ENCODE measurements at places on chromosomes 2 and 18. TPM values are rescaled to one million over a fixed set of nuclear protein-coding genes. Genes with fewer than 3 reads are reported as not detected.

GRCh38 chr2:231160701-231161100 lies 35.9 kb upstream of the HTR2B start:
- DNase-seq, result no peak

GRCh38 chr2:238270606-238271005 lies 17.8 kb downstream of the PER2 start:
- no peak for DNase-seq

DNA sequence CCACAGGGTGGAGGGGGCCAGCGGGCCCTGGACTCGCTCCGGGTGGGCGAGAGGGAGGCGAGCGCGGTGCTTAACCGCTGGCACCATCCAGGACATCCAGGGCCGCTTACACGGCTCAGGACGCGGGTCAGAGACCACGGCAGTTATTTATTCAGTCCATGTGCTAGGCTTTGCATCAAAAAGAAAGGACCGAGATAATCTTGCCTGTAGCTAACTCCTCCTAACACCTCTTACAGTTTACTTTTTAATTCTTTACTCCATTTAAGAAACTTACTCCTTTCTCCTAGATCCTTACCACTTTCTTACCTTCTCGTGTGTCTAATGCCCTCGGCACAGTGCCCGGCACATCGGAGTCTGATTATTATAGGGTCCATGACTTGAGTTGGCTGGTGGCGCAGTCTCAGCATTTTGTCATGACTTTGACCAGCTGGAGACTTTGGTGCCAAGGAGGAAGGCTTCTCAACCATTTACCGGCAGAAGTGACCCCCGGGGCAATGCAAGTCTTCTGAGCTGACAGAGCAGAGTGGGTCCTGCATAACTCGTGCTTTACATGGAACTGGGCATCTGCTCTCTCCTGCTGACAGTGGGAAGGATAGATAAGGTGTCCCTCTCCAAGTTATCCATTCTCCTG lies 503 bp downstream of the ANXA4 start:
- DNase-seq, result no peak

DNA sequence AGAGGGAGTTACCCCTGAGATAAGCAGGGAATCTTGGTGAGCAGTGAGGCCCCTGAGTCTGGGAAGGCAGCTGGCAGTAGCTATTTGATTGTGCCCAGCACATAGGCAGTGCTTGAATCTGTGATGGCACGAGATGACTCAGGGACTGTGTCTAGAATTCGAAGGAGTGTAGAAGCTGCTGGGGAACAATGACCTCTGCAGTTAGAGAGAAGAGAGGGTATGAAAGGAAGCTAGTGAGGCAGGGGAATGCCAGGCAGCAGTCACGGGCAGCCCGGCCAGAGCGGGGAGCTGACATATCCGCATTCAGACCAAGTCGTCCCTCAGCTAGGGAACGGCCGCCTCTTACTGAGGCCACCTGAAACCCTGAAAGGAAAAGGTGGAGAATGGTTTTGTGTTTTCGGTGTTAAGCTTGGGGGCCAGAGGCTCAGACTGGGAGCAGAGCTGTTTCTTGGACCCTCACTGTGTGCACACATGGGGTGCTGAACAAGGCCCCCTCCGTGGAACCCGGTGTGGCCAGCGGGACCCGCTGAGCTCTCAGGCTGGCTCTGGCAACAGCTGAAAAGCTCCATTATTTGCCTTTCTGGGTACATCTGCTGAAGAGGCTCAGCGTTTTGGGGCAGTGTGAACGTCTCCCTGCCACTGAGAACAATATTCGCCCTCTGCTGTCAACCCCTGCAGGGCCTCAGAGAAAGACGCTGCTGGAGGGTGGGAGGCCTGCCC lies 32.9 kb downstream of the ARHGEF4 start:
- DNase-seq, result peak; percentile 56

DNA sequence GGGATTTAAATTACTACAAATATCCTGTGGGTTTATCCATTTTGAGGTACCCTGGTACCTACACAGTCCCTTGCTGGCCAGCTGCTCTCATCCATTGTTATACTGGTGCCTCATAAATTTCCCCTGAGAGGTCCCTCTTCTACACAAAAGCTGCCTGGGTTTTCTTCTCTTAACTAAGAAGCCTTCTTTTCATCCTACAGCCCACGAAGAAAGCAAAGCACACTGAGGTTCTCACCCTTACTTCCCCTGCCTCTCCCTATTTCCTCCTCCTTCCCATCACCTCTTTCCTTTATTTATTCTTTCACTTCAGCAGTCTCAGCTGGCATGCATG lies 154.9 kb downstream of the CSRNP3 start:
- DNase-seq, result no peak

DNA sequence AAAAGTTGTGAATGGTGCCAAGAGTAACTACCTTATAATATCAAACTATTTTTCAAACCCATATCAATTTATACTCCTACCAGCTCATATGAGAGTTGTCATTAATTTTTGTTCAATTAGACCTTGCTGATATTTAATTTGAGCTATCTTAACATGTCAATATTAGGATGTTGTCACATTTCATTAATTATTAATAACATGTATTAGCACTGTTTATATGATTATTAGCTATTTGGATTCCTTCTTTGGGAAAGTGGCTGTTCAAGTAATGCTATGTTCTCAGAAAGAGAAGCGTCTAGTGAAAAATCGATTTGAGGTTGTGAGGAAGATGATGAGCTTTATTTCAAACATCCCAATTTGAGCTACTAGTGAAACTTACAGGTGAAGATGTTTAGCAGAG lies 620.2 kb downstream of the KCNJ3 start:
- no peak for DNase-seq

DNA sequence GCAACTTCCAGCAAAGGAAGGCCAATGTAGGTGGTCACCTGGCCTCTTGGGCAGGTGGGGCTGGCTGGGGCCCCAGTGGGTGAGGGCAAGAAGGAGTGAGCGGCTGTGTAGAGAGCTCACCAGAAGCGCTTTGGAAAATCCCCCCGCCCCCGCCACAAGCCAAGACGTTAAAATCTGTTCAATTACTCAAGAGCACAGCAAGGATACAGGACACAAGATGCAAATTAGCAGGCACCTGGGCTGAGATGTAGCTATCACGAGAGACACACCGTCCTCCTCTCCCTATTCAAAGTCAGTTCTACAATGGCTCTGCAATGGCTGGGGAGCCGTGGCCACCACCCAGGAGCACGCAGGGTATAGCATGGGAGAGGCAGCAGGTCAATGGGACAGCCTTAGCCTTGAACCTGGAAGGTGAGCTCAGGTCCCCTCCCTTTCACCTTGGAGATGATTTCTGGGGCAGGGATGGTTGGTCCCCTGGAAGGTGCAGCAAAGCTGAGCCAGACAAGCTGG lies 38.5 kb upstream of the GPR17 start:
- DNase-seq, result no peak

- DNase-seq, result no peak
These were observed 463.7 kb upstream of the DSEL start for GRCh38 chr18:67980241-67980640.

- no peak for DNase-seq
These were observed 103.6 kb upstream of the TMEM200C start for GRCh38 chr18:5998907-5999306.

DNA sequence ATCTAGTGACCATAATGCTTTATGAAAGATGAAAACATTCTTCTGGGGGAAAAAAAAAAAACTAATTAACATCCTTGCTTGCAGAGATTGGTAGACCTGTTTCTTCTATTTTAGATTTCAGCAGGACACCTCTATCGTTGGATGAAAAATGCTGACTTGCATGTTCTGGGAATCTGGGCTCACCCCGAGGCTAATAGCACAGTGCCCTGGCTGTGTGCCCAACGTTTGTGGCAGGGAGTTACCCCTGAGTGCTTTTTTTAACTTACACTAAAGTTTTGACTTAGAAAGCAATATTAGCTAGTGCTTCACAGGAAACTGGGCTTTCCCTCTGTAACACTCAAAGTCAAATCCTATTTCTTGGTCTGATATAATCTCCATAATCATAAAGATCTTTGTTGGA lies 233.2 kb downstream of the SLC8A1 start:
- no peak for DNase-seq

- no peak for DNase-seq
These were observed 321.8 kb upstream of the CWC22 start for GRCh38 chr2:180328795-180329422.

DNA sequence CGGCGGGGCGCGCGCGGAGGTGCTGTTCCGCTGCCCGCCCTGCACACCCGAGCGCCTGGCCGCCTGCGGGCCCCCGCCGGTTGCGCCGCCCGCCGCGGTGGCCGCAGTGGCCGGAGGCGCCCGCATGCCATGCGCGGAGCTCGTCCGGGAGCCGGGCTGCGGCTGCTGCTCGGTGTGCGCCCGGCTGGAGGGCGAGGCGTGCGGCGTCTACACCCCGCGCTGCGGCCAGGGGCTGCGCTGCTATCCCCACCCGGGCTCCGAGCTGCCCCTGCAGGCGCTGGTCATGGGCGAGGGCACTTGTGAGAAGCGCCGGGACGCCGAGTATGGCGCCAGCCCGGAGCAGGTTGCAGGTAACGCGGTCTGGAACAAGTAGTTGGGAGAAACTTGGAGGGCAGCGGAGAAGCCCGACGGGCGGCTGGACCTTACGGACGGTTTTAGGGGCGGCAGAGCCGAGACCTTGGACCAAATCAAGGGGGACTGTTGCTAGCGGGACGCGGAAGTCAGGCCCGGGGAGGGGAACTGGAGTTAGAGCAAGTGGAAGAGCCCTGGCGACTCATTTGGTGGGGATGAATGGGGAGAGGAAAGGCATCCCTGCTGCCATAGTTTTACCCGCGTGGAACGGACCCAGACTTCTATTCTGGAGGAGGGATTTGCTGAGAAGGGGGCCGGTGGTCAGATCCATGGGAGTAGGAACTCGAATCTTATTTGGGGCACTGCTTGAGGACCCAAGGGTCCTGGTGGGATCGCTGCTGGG lies 573 bp downstream of the IGFBP2 start:
- DNase-seq, result no peak

- DNase-seq, result no peak
These were observed 36.5 kb upstream of the HPCAL1 start for GRCh38 chr2:10266133-10266620.

DNA sequence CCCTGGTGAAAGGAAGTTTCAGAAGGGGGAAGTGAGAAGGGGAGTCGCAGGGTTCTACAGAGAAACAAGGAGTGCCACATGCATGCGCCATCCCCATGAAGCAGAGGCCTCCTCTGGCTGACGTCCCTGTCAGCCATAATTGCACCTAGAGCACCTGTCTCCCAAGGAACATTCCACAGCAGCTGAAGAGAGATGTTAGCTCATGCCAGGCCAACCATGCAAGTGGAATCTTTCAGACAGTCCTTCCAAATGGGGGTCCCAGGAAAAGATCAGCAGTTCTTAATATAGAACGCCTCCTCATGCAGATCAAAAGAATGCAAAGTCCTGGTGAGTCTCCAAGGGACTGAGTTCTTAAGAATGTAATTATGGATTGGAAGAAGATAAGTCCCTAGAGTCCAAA lies 29.6 kb downstream of the MRO start:
- no peak for DNase-seq

GRCh38 chr2:238202326-238203093 lies 985 bp downstream of the ILKAP start:
- DNase-seq, result no peak

DNA sequence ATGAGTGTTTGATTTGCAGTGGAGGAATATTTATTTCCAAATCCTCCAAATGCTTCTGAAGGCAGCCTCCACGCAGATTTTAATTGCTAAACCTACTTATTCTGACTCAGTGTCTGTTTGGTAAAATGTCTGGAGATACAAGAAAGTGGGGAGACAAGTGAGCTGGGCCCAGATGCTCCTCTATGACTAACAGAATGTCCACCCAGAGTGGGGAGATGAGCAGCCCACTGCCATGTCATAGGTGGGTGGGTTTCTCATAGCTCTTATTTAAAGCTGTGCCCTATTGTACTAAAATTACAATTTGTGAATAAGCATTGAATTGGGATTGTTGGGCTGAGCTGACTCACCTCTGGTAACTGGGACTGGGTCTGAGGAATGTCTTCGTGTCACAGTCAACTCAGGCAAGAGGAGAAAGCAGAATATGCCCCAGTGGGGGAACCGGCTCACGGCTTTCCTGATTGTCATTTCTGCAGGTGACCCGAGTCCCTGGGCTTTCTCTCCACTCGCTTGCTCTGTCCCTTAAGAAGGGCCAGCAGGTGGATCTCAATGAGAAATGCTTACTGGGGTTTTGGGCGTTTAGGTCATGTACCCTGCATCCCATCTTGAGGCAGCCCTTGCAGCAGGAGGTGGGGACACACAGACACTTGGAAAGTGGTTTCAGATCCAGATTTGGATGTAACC lies 116.3 kb upstream of the SPRED2 start:
- no peak for DNase-seq

DNA sequence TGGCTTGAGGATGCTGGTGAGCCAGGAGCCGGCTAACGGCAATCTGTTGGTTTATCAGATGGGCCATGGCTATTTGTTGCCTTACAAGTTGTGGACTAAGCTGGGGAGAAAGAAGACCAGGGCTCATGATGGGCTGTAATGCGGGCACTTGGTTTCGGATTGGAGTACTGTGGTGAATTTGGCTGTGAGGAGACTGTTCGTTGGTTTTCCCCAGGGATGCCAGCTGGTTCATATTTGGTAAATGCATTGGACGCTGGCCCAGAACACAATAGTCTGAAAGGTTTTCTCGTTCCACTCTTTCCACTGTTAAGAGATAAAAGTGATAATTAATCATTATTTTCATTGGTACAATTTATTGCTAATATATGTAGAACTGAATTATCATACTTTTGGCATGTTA lies 108.9 kb downstream of the SATB2 start:
- DNase-seq, result no peak

- DNase-seq, result no peak
These were observed 462.6 kb downstream of the RNF144A start for GRCh38 chr2:7379799-7380198.

- no peak for DNase-seq
These were observed 317.0 kb downstream of the AGAP1 start for GRCh38 chr2:235810846-235811245.

- no peak for DNase-seq
These were observed 8.2 kb upstream of the TTC21B start for GRCh38 chr2:165961818-165962217.

DNA sequence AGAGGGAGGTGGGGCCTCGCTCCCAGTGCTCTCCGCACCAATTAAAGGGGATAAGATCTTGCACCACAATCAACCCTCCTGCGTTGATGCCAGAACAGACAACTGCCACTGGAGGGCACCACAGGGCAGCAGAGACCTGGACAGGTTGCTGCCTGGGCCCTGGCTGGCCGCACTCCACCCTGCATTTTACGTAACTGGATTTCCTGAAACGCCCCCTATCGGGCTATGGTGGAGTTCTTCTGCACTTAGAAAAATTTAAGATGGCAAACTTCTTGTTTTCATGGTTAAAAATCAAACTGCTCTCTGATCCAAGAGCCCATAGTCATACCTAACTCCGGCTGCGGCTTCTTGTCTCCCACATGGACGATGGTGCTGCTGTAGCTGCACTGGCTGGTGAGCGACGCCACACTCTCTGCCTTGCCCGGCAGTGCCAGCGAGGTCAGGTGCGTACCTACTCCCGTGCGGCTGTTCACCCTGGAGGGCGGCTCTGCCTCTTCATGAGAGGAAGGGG lies 16.8 kb upstream of the HES6 start:
- DNase-seq, result no peak

IL18R1 gene
- 0.41 TPM for total RNA-seq

ITSN2 gene
- 25.3 TPM for total RNA-seq

CLIP4 gene
- 49.3 TPM for total RNA-seq

STPG4 gene
- total RNA-seq, result 0.41 TPM

PPP1R1C gene
- total RNA-seq, result under 0.01 TPM

PRPF40A gene
- total RNA-seq, result 105 TPM

DLGAP1 gene
- total RNA-seq, result 57.1 TPM

LIMS3 gene
- total RNA-seq, result 0.82 TPM

Measured in frontal cortex (tissue), 4 donors.